WTC11 (cell line): ENCODE measurements at places on chromosomes 16 and 17. TPM values are rescaled to one million over a fixed set of nuclear protein-coding genes. Genes with fewer than 3 reads are reported as not detected.

- H3K27ac ChIP-seq, result no peak overlapping the region
- peaks cover 8% of the 10 kb centered on the region for H3K36me3 ChIP-seq
- H3K4me3 ChIP-seq, result no peak overlapping the region
- peaks cover 19% of the 10 kb centered on the region for H3K4me1 ChIP-seq
- peaks cover 13% of the 10 kb centered on the region for H3K27me3 ChIP-seq
- peak; percentile 39 for DNase-seq
Observed at GRCh38 chr16:75491876-75492275, 3.4 kb downstream of the CHST6 start.

KCNJ2 gene
- total RNA-seq, result 1.1 to 1.6 TPM (median 1.3 TPM) in 3 replicates

RHBDF1 gene
- 40.9 to 60.8 TPM (median 44.2 TPM) in 3 replicates for total RNA-seq

CPNE7 gene
- total RNA-seq, result 42.6 to 62.4 TPM (median 55.6 TPM) in 3 replicates

MYO15B gene
- total RNA-seq, result 35.6 to 51.1 TPM (median 51.0 TPM) in 3 replicates

TBC1D3K gene
- total RNA-seq, result not detected in 3 replicates

CCDC78 gene
- 19.4 to 20.8 TPM (median 20.2 TPM) in 3 replicates for total RNA-seq

ANKS3 gene
- 28.6 to 35.6 TPM (median 31.5 TPM) in 3 replicates for total RNA-seq

HNF1B gene
- 0.14 to 0.26 TPM (median 0.23 TPM) in 3 replicates for total RNA-seq

GRCh38 chr16:23920446-23920845 is 84.7 kb downstream of the PRKCB start:
- peaks cover 22% of the 10 kb centered on the region for H3K4me1 ChIP-seq
- DNase-seq, result no peak
- 0 out of 2 replicates have a peak overlapping the region, but pooled peaks have one; percentile 12 for H3K27ac ChIP-seq
- no peak overlapping the region for H3K4me3 ChIP-seq
- H3K27me3 ChIP-seq, result no peaks in the 10 kb centered on the region
- no peaks in the 10 kb centered on the region for H3K36me3 ChIP-seq

DNA sequence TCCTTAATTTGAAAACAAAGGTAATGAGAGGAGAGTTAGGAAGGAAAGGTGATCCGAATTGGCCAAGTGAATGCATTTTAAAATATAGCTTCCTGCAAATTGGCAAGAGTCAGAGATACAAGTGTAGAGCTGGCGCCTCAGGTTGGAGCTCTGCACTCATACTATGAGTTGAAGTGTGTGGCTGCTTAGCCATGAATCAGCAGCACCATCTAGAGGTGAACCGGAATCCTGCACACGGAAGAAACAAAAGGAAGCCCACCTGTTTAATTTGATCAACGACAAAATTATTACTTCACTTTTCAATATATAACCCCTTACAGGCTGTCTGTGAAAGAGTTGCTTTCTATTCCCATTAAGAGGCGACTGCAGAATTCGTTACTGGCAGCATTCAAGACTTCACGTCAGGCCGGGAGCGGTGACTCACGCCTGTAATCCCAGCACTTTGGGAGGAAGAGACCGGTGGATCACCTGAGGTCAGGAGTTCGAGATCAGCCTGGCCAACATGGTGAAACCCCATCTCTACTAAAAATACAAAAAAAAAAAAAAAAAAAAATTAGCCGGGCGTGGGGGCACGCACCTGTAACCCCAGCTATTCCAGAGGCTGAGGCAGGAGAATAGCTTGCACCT is 1253.7 kb upstream of the CDH8 start:
- H3K36me3 ChIP-seq, result no peaks in the 10 kb centered on the region
- no peak overlapping the region for H3K27ac ChIP-seq
- H3K4me1 ChIP-seq, result no peaks in the 10 kb centered on the region
- no peak overlapping the region for H3K4me3 ChIP-seq
- H3K27me3 ChIP-seq, result no peaks in the 10 kb centered on the region; the same call in 1 of the 2 replicates
- DNase-seq, result peak; percentile 69

GRCh38 chr16:88434353-88434690 is 18.8 kb upstream of the ZFPM1 start:
- DNase-seq, result no peak
- H3K27ac ChIP-seq, result no peak overlapping the region
- no peak overlapping the region for H3K4me3 ChIP-seq
- H3K27me3 ChIP-seq, result peaks cover 18% of the 10 kb centered on the region

- H3K27me3 ChIP-seq, result no peaks in the 10 kb centered on the region
- no peak overlapping the region for H3K27ac ChIP-seq
- DNase-seq, result peak; percentile 12
- H3K36me3 ChIP-seq, result peaks cover 32% of the 10 kb centered on the region
- H3K4me3 ChIP-seq, result no peak overlapping the region
Observed at GRCh38 chr17:79944821-79945391, 90.8 kb downstream of the TBC1D16 start.

GRCh38 chr17:39962642-39963220 is at the start of gene GSDMA:
Gene GSDMA, plus strand, starts transcription at chr17:39963004. Its CDS starts 2,684 bp downstream, at chr17:39965688.
- H3K4me3 ChIP-seq, result no peak within 1 kb of the TSS
- peaks cover 2% of the 10 kb centered on the region; the same call in 1 of the 2 replicates for H3K27me3 ChIP-seq
- H3K27ac ChIP-seq, result no peak within 1 kb of the TSS
- H3K4me1 ChIP-seq, result peaks cover 9% of the 10 kb centered on the region

TBX21 gene
- total RNA-seq, result 0.15 to 0.18 TPM in 2 of 3 replicates, not detected in the other

DNA sequence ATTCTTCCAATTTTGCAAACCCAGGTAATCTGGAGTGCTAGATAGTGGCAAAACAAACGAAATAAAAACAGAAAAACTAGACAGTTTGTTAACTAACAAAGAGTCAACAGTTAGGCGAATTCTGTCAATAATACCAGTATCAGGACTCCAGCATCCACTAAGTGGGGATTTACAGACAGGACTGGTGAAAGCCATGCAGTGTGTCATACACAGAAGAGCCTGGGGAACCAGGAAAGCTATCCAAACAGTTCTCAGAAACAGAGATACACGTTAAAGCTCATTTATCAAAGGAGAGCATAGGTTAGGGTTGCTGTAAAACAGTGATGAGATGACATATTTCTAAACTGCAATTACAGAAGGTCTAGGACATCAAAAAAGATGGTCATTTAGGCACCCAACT is 203.7 kb upstream of the KIF2B start:
- DNase-seq, result no peak
- H3K27ac ChIP-seq, result no peak overlapping the region
- H3K27me3 ChIP-seq, result no peaks in the 10 kb centered on the region; the same call in 1 of the 2 replicates
- H3K36me3 ChIP-seq, result peaks cover 30% of the 10 kb centered on the region
- H3K4me1 ChIP-seq, result no peaks in the 10 kb centered on the region

- H3K36me3 ChIP-seq, result peaks cover 11% of the 10 kb centered on the region
- H3K4me1 ChIP-seq, result peaks cover 36% of the 10 kb centered on the region
- peak overlapping the region; percentile 58 for H3K27ac ChIP-seq
Observed at GRCh38 chr16:3718019-3718391, 681 bp upstream of the TRAP1 start.

SKAP1 gene
- 0.30 to 0.57 TPM in 2 of 3 replicates, not detected in the other for total RNA-seq

GRCh38 chr16:71675380-71675779 is 49.1 kb downstream of the PHLPP2 start:
- H3K27ac ChIP-seq, result no peak overlapping the region
- DNase-seq, result no peak
- H3K4me3 ChIP-seq, result no peak overlapping the region
- H3K36me3 ChIP-seq, result peaks cover 81% of the 10 kb centered on the region

DNA sequence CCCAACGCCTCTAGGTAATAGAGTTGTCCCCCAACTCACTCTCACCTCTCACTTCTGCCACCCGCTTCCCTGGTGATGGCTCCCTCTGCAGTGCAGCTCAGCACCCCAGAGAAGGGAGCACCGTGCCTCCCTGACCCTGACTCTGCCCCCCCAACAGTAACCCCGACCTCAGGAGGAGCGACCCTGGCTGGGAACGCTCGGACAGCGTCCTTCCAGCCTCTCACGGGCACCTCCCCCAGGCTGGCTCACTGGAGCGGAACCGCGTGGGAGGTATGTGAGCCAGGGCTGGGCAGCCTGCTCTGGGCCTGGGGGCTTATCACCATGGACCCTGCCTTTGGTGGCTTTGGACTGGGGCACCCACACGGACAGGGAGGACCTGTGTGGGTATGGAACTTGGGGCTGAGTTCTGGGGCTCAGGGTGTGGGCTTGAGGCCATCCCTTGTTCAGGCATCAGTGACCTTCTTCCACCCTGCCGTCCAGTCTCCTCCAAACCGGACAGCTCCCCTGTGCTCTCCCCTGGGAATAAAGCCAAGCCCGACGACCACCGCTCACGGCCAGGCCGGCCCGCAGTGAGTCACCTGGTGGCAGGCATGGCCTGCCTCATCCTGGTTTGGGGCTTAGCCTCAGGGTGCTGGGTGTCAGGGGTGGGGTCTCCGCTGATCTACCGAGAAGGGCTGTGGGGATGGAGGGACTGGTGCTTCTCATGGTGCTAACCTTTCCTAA is 6.7 kb upstream of the C17orf107 start:
- DNase-seq, result no peak
- H3K36me3 ChIP-seq, result peaks cover 21% of the 10 kb centered on the region
- H3K4me3 ChIP-seq, result no peak overlapping the region
- H3K4me1 ChIP-seq, result 0 out of 2 replicates have a peak, but pooled peaks cover 5% of the 10 kb centered on the region
- no peak overlapping the region for H3K27ac ChIP-seq
- H3K27me3 ChIP-seq, result no peaks in the 10 kb centered on the region

FBXO39 gene
- total RNA-seq, result not detected in 3 replicates

- peaks cover 53% of the 10 kb centered on the region for H3K4me1 ChIP-seq
- DNase-seq, result peak; percentile 78
- peak within 1 kb of the TSS; percentile 84 for H3K27ac ChIP-seq
- H3K27me3 ChIP-seq, result peaks cover 100% of the 10 kb centered on the region
Observed at GRCh38 chr17:48722915-48723422, at the start of gene PRAC2. Gene PRAC2, plus strand, starts transcription at chr17:48723185. Its CDS starts 1,226 bp downstream, at chr17:48724411.

GRCh38 chr17:50787106-50787505 is 19.8 kb upstream of the ANKRD40CL start:
- no peak overlapping the region for H3K4me3 ChIP-seq
- no peaks in the 10 kb centered on the region for H3K36me3 ChIP-seq
- H3K27me3 ChIP-seq, result no peaks in the 10 kb centered on the region
- H3K27ac ChIP-seq, result peak overlapping the region; percentile 82
- DNase-seq, result no peak

GRCh38 chr17:11485336-11486100 is 112.8 kb upstream of the DNAH9 start:
- H3K4me1 ChIP-seq, result peaks cover 4% of the 10 kb centered on the region; the same call in 1 of the 2 replicates
- no peak overlapping the region for H3K27ac ChIP-seq
- peaks cover 60% of the 10 kb centered on the region for H3K36me3 ChIP-seq
- H3K4me3 ChIP-seq, result no peak overlapping the region
- DNase-seq, result no peak

GRCh38 chr16:20767577-20767976 is 3.8 kb downstream of the ACSM3 start:
- H3K36me3 ChIP-seq, result no peaks in the 10 kb centered on the region
- H3K27me3 ChIP-seq, result no peaks in the 10 kb centered on the region
- DNase-seq, result no peak
- H3K4me3 ChIP-seq, result no peak overlapping the region
- H3K27ac ChIP-seq, result no peak overlapping the region
- H3K4me1 ChIP-seq, result peaks cover 18% of the 10 kb centered on the region

- H3K27ac ChIP-seq, result no peak overlapping the region
- H3K4me1 ChIP-seq, result no peaks in the 10 kb centered on the region
- H3K27me3 ChIP-seq, result no peaks in the 10 kb centered on the region; the same call in 1 of the 2 replicates
Observed at GRCh38 chr17:31224366-31224765, 72.7 kb downstream of the OMG start.

- no peak overlapping the region for H3K27ac ChIP-seq
- peaks cover 54% of the 10 kb centered on the region for H3K4me1 ChIP-seq
- no peaks in the 10 kb centered on the region for H3K36me3 ChIP-seq
Observed at GRCh38 chr17:35087731-35088355, 24.3 kb upstream of the RFFL start.

DNA sequence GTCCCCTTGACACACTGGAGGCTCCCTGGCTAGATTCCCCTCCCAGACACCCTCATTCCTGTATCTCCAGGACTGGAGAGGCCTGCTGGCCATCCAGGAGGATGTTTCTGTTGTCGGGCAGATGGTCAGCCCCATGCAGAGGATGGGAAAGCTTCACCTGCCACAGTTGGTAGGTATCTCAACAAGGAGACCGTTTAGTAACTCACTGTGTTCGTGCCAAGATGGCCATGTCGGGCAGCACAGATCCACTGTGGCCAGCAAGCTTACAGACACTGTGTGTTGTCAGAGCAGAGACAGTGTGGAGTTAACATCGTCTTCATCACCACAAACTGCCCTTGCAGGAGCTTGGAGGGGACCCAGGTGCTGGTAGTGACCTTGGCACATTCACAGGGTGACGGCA is 390.9 kb downstream of the SEC14L1 start:
- no peak overlapping the region for H3K4me3 ChIP-seq
- peaks cover 9% of the 10 kb centered on the region for H3K4me1 ChIP-seq
- peaks cover 21% of the 10 kb centered on the region for H3K36me3 ChIP-seq
- peaks cover 34% of the 10 kb centered on the region for H3K27me3 ChIP-seq

FAM171A2 gene
- total RNA-seq, result 28.2 to 29.9 TPM (median 28.5 TPM) in 3 replicates

DNA sequence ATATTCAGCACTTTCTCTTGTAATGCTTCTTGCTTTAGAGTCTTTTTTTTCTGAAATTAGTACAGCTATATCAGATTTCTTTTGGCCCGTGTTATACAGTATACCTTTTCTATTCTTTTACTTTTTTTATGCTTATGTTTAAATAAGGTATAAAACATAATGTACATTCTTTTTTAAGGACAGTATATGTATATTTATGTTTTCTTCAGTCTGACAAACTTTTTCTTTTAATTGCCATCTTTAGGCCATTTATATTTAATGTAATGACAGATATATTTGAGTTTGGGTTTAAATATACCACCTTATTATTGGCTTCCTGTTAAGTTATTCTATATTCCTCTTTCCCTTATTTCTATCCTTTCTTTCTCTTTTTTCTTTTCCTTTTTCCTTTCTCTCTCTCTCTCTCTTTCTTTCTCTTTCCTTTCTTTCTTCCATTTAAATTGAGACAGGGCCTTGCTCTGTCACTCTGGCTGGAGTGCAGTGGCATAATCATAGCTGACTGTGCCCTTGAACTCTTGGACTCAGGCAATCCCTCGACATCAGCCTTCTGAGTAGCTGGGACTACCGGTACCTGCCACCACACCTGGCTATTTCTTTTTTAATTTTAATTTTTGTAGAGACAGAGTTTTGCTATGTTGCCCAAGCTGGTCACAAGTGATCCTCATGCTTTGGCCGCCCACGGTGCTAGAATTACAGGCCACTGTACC is 61.7 kb downstream of the WWOX start:
- no peak overlapping the region for H3K4me3 ChIP-seq
- no peak for DNase-seq
- no peaks in the 10 kb centered on the region for H3K27me3 ChIP-seq
- peaks cover 7% of the 10 kb centered on the region for H3K4me1 ChIP-seq
- H3K36me3 ChIP-seq, result peaks cover 12% of the 10 kb centered on the region
- H3K27ac ChIP-seq, result no peak overlapping the region

GRCh38 chr16:77113835-77114234 is 77.2 kb upstream of the MON1B start:
- DNase-seq, result no peak
- H3K27ac ChIP-seq, result no peak overlapping the region
- peaks cover 7% of the 10 kb centered on the region; the same call in 1 of the 2 replicates for H3K36me3 ChIP-seq
